SK-N-SH (cell line): ENCODE measurements at places on chromosomes 13 and 19. TPM values are rescaled to one million over a fixed set of nuclear protein-coding genes. Genes with fewer than 3 reads are reported as not detected.

ATP4B gene
- polyA plus RNA-seq: not detected in 2 replicates

- H3K27me3 ChIP-seq: no peaks in the 10 kb centered on the region
- no peak for DNase-seq
- no peak overlapping the region for H3K27ac ChIP-seq
- H3K4me3 ChIP-seq: no peak overlapping the region
- no peaks in the 10 kb centered on the region for H3K4me1 ChIP-seq
- H3K36me3 ChIP-seq: no peaks in the 10 kb centered on the region
Measured at GRCh38 chr13:54110597-54110996, 1082.0 kb downstream of the OLFM4 start.

DNA sequence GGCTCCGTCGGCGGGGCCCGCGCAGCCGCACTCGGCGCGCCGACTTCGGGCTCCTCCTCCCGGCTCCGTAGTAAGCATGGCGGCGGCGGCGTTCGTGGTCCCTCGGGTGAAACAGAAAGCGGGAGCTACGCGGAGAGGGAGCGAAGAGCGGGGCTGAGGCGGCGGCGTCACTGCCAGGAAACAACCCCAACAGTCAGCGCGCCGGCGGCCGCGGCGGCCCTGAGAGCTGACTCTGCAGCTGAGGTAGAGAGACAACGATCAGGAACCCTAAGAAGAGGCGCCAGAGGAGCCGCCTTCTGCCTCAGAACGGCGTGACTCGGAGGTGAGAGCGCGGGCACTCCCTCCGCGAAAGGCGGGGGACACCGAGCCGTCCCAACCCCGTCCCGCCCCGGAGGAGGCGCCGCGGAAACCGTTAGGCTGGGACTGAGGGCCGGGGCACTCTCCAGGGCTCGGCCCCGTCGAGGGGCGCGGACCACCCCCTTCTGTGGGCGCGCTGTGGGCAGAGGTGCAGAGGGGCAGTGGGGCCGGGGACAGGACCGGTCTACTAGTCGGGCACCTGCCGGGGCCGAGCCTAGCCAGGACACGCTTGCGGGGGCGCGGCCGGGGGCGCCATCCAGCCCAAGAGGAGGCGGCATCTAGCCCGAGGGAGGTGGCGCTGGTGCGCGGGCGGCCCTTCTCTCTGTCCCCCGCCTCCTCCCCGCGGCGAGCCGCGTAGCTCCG is at the start of gene FNDC3A:
FNDC3A (plus strand) TSS at position 57 of the 720 bp plus-strand sequence. CDS start 30,279 bp downstream, outside the sequence.
- H3K27me3 ChIP-seq: no peaks in the 10 kb centered on the region
- H3K27ac ChIP-seq: peak within 1 kb of the TSS; percentile 97
- peak within 1 kb of the TSS; percentile 73 for H3K4me3 ChIP-seq
- H3K4me1 ChIP-seq: peaks cover 15% of the 10 kb centered on the region; the same call in 1 of the 2 replicates
- H3K36me3 ChIP-seq: no peaks in the 10 kb centered on the region

DNA sequence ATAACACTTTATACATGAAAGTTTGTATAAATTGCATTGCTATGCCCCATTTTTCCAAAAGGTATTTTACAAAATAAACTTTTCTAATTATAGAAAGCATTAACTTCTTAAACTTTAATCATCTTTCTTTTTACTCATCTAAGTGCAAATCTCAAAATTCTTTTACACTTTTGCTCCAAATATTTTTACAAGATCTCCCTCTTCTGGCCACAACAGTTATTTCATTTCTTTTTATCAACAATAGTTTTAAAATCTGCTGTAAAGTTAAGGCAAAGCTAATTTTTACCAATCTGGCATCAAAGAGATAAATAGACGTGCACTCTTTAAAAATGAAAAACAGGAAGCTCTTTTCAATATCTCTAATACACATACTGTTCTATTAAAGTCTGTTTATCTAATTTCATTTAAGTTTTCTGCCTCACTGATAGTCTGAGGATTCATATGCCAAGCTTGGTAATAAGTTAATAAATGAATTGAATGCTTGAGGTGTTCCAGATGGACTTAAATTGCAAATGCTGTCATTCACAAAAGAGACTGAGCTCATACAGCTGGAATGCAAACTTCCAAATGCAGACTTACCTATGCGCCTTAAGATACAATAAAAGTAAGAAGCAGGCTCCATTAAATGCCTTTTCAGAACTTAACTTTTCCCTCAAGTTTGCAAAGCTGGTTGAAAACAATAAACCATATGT is 583.0 kb upstream of the ATXN8OS start:
- no peaks in the 10 kb centered on the region for H3K4me1 ChIP-seq
- DNase-seq: no peak
- H3K27me3 ChIP-seq: no peaks in the 10 kb centered on the region
- no peaks in the 10 kb centered on the region for H3K36me3 ChIP-seq

C13orf42 gene
- not detected in 2 replicates for polyA plus RNA-seq

ACER1 gene
- not detected in 2 replicates for polyA plus RNA-seq

GRCh38 chr19:28456252-28456651 is 756.7 kb downstream of the UQCRFS1 start:
- H3K27me3 ChIP-seq: no peaks in the 10 kb centered on the region; the same call in 1 of the 2 replicates
- H3K36me3 ChIP-seq: no peaks in the 10 kb centered on the region
- H3K4me3 ChIP-seq: no peak overlapping the region
- H3K27ac ChIP-seq: no peak overlapping the region
- no peak for DNase-seq
- no peaks in the 10 kb centered on the region for H3K4me1 ChIP-seq

DNA sequence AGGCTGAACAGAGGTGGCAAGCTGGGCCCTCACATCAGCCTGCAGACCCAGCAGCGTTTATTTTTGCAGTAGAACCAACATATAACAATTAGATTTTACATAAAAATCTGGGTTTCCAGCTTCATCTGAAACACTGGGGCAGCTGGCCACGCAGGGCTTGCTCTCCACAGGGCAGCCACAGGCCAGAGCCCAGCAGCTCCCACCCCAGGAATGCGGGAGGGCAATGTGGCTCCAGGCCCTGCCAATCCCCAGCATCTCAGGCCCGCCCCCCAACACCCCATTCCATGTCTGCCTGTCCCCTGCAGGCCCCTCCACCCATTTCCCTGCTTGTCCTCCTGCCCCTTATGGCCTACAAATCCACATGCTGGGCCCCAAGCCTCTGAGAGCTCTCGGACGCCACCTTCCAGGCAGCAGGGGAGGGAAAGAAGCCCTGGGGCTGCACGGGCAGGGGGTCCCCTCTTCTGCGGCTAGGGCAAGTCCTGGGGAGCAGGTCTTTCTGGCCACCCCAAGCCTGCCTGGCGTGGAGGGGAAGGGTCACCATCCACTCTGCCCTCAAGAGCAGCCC is 15.0 kb upstream of the VSTM2B start:
- H3K36me3 ChIP-seq: no peaks in the 10 kb centered on the region
- no peak overlapping the region for H3K27ac ChIP-seq
- DNase-seq: no peak
- H3K4me3 ChIP-seq: no peak overlapping the region
- H3K27me3 ChIP-seq: no peaks in the 10 kb centered on the region

DNA sequence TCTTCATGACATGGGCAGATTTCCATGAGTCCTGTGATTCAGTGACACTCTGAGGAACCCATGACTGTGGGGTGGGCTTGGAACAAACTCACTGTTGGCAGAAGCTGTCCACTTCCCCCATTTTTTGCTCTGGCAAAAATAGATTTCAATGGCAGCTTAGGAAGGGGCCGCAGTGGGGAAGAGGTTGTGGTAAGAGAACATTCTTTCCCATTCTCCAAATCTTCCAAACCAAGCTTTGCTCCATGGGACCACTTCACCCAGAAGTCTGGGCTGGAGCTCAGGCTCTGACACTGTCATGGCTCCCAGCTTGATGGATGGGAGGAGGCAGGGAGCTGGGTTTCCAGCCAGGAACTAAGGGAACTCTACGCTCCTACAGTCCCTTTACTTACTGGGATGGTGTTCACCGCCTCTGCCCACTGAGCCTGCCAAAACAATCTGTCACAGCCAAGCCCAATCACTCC is 24.9 kb upstream of the MEDAG start:
- peaks cover 31% of the 10 kb centered on the region for H3K4me1 ChIP-seq
- H3K36me3 ChIP-seq: no peaks in the 10 kb centered on the region
- no peak overlapping the region for H3K4me3 ChIP-seq
- DNase-seq: no peak
- H3K27me3 ChIP-seq: no peaks in the 10 kb centered on the region

DNA sequence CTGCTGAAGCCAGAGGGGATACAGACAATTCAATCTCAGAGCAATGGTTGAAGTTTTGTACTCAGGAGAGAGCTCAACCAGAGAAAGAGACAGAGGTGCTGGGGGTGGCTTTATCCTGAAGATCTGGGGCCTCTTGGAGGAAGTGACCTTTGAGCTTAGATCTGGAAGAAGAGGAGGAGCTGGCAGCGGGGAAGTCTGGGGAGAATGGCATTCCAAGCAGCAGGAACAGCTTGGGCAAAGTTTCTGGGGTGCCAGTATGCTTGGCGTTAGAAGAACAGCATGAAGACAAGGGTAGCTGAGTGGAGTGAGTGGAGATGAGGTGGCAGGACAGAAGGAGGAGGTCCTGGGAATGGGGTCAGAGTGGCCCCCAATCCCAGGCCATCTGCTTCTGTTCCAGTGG is 11.3 kb downstream of the MAST3 start:
- DNase-seq: no peak
- no peak overlapping the region for H3K27ac ChIP-seq
- H3K4me3 ChIP-seq: no peak overlapping the region
- H3K27me3 ChIP-seq: no peaks in the 10 kb centered on the region

GRCh38 chr13:101829484-101829883 is 377.0 kb downstream of the ITGBL1 start:
- no peak overlapping the region for H3K27ac ChIP-seq
- no peak overlapping the region for H3K4me3 ChIP-seq
- no peaks in the 10 kb centered on the region for H3K4me1 ChIP-seq
- no peaks in the 10 kb centered on the region for H3K36me3 ChIP-seq
- no peaks in the 10 kb centered on the region for H3K27me3 ChIP-seq
- no peak for DNase-seq

GRCh38 chr19:18972301-18972811 is 31.3 kb upstream of the HOMER3 start:
- no peaks in the 10 kb centered on the region for H3K27me3 ChIP-seq
- H3K4me3 ChIP-seq: no peak overlapping the region
- no peaks in the 10 kb centered on the region for H3K36me3 ChIP-seq
- H3K4me1 ChIP-seq: peaks cover 15% of the 10 kb centered on the region

SIGLECL1 gene
- polyA plus RNA-seq: not detected in 2 replicates

C13orf46 gene
- 0.96 and 1.7 TPM in 2 replicates for polyA plus RNA-seq

GRCh38 chr13:44271031-44271455 is 102.6 kb upstream of the SERP2 start:
- no peaks in the 10 kb centered on the region for H3K27me3 ChIP-seq
- peaks cover 46% of the 10 kb centered on the region for H3K4me1 ChIP-seq
- no peak overlapping the region for H3K27ac ChIP-seq
- H3K4me3 ChIP-seq: no peak overlapping the region
- DNase-seq: no peak

DNA sequence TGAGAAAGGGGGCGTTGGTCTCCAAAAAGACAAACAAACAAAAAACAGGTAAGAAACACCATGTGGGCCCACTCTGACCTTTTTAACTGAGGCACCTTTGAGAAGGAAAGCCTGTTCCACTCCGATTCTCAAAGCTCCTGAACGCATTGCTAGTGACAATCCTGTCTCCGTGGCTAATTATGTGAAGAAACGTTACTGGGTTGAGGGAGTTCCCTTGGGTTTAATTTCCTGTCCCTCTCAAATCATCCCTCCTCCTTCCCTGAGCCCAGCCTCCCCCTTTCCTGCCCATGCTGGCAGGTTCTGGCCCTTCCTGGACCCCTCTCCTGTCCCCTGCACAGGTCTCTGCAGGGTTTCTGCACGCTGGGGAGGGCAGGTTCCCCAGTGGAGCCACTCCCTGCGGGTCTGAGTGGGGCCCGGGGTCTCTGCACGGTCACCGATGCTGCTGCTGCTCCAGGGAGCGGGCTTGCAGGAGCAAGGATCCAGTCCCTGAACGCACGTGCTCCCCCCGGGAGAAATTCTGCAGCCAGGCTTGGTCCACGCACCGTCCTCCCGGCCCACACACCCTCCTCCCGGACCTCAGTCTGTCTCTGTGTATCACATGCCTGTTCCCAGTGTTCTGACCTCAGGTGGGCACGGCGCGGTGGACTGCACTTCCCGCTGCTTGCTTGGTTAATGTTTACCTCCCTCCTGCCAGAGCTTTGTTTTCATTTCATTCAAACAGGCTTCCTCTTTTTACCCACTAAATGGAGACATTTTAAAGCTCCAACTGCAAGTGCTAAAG is 76.4 kb upstream of the MCF2L start:
- H3K4me3 ChIP-seq: no peak overlapping the region
- no peaks in the 10 kb centered on the region for H3K36me3 ChIP-seq
- H3K4me1 ChIP-seq: peaks cover 12% of the 10 kb centered on the region; the same call in 1 of the 2 replicates
- peaks cover 10% of the 10 kb centered on the region for H3K27me3 ChIP-seq
- no peak overlapping the region for H3K27ac ChIP-seq
- no peak for DNase-seq

PRPF31 gene
- polyA plus RNA-seq: 72.2 and 81.0 TPM in 2 replicates

DNA sequence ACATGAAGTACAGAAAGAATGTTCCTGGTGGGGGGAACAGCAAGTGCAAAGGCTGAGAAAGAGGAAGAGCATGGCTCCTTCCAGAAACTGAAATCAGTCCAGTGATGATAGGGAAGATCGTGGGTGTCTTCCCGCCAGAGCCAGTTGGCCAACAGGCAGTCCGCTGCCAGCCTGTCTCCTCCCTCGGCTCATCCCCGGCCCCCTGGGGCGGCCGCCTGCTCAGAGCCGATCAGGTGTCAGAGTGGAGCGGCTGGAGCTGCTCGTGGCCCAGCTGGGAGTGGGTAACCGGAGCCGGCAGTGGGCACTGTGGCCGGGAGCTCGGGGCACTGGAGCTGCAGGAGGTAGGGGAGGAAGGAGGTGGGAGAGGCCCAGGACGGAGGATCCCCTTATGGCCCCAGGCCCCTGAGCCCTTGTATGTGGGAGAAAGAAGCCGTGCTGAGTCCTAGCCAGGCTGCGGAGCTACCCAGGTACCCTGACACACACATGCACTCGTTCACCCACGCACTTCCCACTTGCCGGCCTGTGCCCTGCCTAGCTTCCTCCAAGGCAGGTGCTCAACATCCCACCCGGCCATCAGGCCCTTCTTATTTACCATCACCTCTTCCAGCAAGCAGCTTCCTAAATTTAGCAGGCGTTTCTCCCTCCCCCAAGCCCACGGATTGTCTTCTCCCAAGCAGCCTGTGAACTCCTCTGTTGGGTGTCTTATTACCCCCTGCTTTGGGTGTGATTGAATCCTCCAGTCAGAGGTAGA is 1.7 kb downstream of the ANKRD24 start:
- no peaks in the 10 kb centered on the region for H3K27me3 ChIP-seq
- H3K36me3 ChIP-seq: peaks cover 5% of the 10 kb centered on the region
- H3K4me3 ChIP-seq: no peak overlapping the region
- H3K4me1 ChIP-seq: peaks cover 7% of the 10 kb centered on the region; the same call in 1 of the 2 replicates

GPR183 gene
- 0.07 and 0.10 TPM in 2 replicates for polyA plus RNA-seq
